ENCODE measurements at places on chromosomes 2 and 18.
A peak's percentile ranks its signal among the peaks of the same experiment; 100 is the strongest.

DNA sequence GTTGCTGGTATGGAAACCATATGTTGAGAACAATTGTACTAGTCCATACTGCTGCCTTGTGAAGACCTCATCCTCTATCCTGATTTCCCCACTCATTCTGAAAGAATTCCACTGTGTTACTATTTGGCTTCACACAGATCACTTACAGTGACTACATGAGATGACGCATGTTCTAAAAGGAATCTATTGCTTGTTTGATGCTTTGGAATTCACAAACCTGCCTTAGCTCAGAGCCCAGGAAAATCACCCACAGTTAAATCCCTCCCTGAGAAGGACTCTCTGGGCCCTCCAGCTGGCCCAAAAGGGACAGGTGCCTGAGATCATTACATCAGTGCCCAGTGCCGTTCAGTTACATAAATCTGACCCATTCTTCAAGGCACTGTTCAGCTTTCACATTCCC is 45.3 kb downstream of the KLHL29 start:
- H3K36me3 ChIP-seq: no peaks in the 10 kb centered on the region
- H3K4me1 ChIP-seq: peaks cover 4% of the 10 kb centered on the region
- H3K27ac ChIP-seq: no peak overlapping the region

- H3K27ac ChIP-seq: no peak overlapping the region
- no peaks in the 10 kb centered on the region for H3K36me3 ChIP-seq
- H3K4me1 ChIP-seq: peaks cover 21% of the 10 kb centered on the region
Measured at GRCh38 chr2:99476629-99477028, 13.2 kb downstream of the REV1 start.

GRCh38 chr2:7951490-7951889 is 730.4 kb upstream of the ID2 start:
- no peak for DNase-seq
- no peak overlapping the region for H3K4me3 ChIP-seq
- no peaks in the 10 kb centered on the region for H3K36me3 ChIP-seq
- no peaks in the 10 kb centered on the region for H3K27me3 ChIP-seq

DNA sequence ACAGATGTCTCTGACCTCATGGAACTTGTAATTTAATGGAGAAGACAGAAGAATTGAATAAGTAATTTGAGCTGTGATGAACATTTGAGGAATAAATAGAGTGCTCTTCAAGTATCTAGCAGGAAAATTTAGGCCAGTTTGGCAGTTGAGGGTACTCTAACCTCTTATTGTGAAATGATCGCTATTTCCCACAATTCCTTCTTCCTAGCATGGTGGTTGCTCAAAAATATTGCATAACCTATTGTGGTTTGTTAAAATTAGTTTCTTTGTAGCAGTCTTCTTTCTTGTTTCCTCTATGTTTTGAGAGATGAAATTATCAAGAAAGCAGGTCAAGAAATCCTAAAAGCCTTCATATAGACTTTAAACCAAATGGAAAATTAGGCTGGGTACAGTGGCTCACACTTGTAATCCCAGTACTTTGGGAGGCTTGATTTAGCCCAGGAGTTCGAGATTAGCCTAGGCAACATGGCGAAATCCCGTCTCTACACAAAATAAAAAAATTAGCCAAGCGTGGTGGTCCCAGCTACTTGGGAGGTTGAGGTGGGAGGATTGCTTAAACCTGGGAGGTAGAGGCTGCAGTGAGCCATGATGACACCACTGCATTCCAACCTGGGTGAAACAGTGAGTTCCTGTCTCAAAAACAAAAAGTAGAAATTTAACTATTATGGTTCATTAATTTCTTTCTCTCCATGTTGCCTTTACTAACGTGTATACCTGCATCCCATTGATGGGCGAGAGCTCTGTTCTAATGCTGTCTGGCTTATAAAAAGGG is 58.7 kb downstream of the RBKS start:
- H3K27me3 ChIP-seq: no peaks in the 10 kb centered on the region
- no peak for DNase-seq
- no peak overlapping the region for H3K4me3 ChIP-seq
- H3K27ac ChIP-seq: no peak overlapping the region

- no peaks in the 10 kb centered on the region for H3K27me3 ChIP-seq
- DNase-seq: no peak
- H3K36me3 ChIP-seq: no peaks in the 10 kb centered on the region
- no peaks in the 10 kb centered on the region for H3K4me1 ChIP-seq
Measured at GRCh38 chr18:6294148-6294784, 120.4 kb downstream of the L3MBTL4 start.

DNA sequence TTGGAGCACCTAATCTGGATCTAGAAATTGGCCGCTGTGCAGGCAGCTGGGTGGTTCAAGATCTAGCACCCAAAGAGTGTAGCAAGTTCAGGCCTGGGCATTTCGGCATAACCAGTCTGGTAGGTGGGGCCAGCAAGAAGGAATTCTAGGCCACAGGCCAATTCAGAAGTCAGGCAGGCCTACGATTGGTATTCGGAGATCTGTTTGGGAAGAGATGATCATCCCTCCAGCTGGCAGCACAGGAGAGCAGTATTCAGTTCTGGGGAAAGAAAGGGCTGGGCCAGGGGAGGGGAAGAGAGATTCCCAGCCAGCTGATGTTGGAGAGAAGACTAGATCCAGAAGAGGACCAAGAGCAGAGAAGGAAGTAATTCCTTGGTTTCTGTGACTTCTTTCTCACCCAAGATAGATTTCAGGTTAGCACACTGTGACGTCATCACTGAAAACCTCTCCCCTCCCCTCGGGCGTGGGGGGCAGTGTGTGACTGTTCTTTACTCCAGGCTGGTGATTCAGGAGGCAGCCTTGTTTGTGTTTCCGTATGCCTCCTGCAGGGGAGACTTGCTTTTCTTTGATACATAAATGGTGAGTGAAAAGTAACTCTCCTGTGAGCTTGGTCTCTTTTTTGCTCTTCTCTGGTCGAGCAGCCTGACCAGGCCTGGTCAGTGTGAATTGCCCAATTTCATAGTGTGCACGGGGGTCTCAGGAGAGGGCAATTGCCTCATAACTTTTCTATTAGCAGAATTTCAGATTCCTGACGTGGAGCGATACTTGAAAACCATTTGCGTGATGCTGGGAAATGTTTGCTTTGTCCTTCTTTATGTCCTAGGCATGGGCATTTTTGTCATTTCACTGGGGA is 61.1 kb downstream of the MEIS1 start:
- H3K27ac ChIP-seq: peak overlapping the region; percentile 25
- H3K27me3 ChIP-seq: no peaks in the 10 kb centered on the region
- DNase-seq: peak; percentile 79
- H3K36me3 ChIP-seq: no peaks in the 10 kb centered on the region
- no peak overlapping the region for H3K4me3 ChIP-seq

- no peak overlapping the region for H3K4me3 ChIP-seq
- no peaks in the 10 kb centered on the region for H3K36me3 ChIP-seq
- no peak for DNase-seq
- H3K27ac ChIP-seq: no peak overlapping the region
- no peaks in the 10 kb centered on the region for H3K4me1 ChIP-seq
- no peaks in the 10 kb centered on the region for H3K27me3 ChIP-seq
Measured at GRCh38 chr18:74299746-74300145, 8.0 kb upstream of the CYB5A start.

DNA sequence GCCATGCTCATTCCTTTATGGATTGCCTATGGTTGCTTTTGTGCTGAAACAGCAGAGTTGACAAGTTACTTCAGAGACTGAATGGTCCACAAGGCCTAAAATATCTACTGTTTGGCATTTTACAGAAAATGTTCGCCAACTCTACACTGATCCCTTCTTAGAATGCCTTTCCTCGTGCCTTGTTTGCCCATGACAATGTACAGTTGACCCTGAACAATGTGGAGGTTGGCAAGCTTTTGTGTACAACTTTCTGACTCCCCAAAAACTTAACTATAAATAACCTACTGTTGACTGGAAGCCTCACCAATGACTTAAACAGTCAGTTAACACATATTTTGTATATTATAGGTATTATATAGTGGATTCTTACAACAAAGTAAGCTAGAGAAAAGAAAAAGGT is 361.4 kb downstream of the EPHA4 start:
- no peak for DNase-seq
- H3K27me3 ChIP-seq: no peaks in the 10 kb centered on the region
- no peak overlapping the region for H3K27ac ChIP-seq
- H3K36me3 ChIP-seq: no peaks in the 10 kb centered on the region
- H3K4me1 ChIP-seq: no peaks in the 10 kb centered on the region

GRCh38 chr2:211611061-211611518 is 927.5 kb downstream of the ERBB4 start:
- no peaks in the 10 kb centered on the region for H3K36me3 ChIP-seq
- no peak overlapping the region for H3K27ac ChIP-seq
- no peaks in the 10 kb centered on the region for H3K27me3 ChIP-seq
- no peaks in the 10 kb centered on the region for H3K4me1 ChIP-seq

GRCh38 chr2:238868067-238868524 is 20.2 kb downstream of the TWIST2 start:
- peaks cover 48% of the 10 kb centered on the region for H3K4me1 ChIP-seq
- H3K27ac ChIP-seq: peak overlapping the region; percentile 30
- no peaks in the 10 kb centered on the region for H3K36me3 ChIP-seq
- no peak overlapping the region for H3K4me3 ChIP-seq
- DNase-seq: no peak

- H3K4me1 ChIP-seq: no peaks in the 10 kb centered on the region
- no peak overlapping the region for H3K4me3 ChIP-seq
- H3K27me3 ChIP-seq: no peaks in the 10 kb centered on the region
- no peak overlapping the region for H3K27ac ChIP-seq
Measured at GRCh38 chr18:36592282-36592681, 236.5 kb downstream of the TPGS2 start.

GRCh38 chr18:34695310-34695709 is 14.8 kb upstream of the DTNA start:
- no peaks in the 10 kb centered on the region for H3K36me3 ChIP-seq
- no peak for DNase-seq
- no peaks in the 10 kb centered on the region for H3K4me1 ChIP-seq
- H3K27me3 ChIP-seq: no peaks in the 10 kb centered on the region
- no peak overlapping the region for H3K4me3 ChIP-seq

DNA sequence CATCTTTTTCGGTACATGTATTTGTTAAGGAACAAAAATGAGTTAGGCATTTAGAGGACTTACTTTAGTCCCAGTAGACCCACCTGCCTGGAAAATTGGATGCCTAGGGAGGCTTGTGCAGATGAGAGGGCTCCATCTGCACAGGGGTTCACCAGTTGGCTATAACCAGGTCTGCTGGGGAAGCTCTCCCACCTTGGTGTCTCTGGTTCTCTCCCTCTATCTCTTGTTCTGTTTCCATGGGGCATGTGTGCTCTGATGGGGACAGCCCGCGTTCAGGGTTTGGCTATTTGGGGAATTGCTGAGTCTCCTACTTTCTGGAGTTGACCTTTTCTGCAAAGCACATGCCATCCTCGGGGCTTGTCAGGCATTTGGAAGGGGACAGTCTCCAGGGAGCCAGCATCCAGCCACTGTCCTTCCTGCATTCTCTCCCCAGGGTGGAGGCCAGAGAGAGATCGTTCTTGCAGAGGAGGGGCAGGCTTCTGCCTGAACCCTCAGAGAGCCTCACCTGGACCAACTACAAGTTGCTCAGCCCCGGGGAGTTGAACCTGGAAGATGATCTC is 157.3 kb downstream of the KLHL29 start:
- H3K27ac ChIP-seq: no peak overlapping the region
- H3K4me1 ChIP-seq: no peaks in the 10 kb centered on the region
- DNase-seq: no peak
- H3K36me3 ChIP-seq: no peaks in the 10 kb centered on the region

- no peak overlapping the region for H3K27ac ChIP-seq
- peaks cover 2% of the 10 kb centered on the region for H3K4me1 ChIP-seq
- no peak for DNase-seq
- no peaks in the 10 kb centered on the region for H3K36me3 ChIP-seq
Measured at GRCh38 chr2:156625360-156626170, 189.4 kb downstream of the GPD2 start.

- H3K27ac ChIP-seq: no peak overlapping the region
- H3K4me3 ChIP-seq: no peak overlapping the region
- H3K4me1 ChIP-seq: no peaks in the 10 kb centered on the region
- no peaks in the 10 kb centered on the region for H3K36me3 ChIP-seq
- DNase-seq: no peak
Measured at GRCh38 chr2:641872-642815, 35.1 kb downstream of the TMEM18 start.

DNA sequence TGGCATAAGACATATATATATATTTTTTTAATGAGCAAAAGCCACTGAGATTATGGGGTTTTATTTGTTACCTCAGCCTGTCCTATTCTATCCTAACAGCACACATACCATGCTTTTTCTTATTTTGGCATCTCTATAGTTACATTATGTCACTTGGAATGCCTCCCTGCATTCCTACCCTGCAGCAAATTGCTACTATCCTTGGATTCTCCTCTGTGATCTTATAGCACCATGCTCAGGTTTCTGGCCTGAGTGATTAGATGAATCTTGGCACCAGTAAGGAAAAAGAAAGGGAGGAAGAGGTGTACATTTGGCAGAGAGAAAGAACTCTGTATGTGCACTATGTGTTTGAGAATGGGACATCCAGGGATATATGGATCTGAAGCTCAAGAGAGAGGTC is 86.3 kb upstream of the PELI1 start:
- no peak overlapping the region for H3K4me3 ChIP-seq
- H3K27me3 ChIP-seq: no peaks in the 10 kb centered on the region
- no peaks in the 10 kb centered on the region for H3K36me3 ChIP-seq
- H3K27ac ChIP-seq: no peak overlapping the region
- no peak for DNase-seq
- H3K4me1 ChIP-seq: no peaks in the 10 kb centered on the region
